ENCODE measurements at places on chromosomes 4 and X.

DNA sequence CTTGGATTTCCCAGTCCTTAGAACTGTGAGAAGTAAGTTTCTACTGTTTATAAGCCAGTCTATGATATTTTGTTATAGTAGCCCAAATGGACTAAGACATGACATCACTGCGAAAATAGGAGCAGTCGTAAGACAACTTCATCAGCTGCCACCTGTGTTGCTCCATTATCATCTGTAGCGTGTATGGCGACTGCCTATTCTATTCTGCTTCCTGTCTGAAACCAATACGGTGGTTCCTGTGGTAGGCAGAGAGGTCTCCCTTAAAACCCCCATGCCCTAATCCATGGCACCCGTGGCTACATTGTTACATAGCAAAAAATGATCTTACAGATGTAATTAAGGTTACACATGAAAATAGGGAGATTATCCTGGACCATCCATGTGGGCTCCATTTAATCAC, 105.4 kb upstream of the FAT1 start:
- DNase-seq, result peak; percentile 31

- DNase-seq, result no peak
These were observed 701.2 kb upstream of the LCORL start for GRCh38 chr4:18722748-18723191.

DNA sequence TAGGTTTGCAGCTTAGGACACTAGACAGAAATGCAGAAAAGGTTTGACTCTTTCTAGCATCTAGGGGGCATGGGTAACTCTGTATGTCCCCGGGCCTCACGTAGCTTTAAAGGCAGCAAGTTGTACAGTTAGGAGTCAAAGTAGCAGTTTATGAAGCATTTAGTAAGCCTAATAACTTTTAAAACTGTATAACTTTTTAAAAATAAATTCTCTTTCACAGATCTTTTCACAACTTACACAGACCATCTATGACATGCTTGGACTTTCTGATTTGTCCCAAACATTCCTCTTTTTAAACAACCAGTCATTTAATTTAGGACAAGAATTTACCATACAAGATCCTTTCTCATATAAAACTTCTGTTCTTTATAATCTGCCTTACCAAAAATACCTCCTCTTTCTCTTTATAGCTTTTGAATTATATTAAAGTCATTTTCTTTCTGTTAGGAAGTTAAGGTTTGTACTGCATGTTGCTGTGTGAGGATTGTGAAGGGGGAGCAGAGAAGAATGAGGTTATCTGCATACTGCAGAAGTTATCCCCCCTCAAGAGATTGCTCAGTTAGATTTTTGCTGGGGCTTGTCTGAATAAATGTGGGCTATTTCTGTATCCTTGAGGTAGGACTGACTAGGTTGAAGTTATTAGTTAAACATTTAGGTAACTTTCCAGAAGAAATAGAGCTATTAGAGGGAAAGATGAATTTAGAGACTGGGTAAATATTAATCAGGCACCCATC, 94.3 kb downstream of the CPE start:
- no peak for DNase-seq

GRCh38 chrX:413322-414201, 26.9 kb upstream of the PPP2R3B start:
- no peak for DNase-seq

DNA sequence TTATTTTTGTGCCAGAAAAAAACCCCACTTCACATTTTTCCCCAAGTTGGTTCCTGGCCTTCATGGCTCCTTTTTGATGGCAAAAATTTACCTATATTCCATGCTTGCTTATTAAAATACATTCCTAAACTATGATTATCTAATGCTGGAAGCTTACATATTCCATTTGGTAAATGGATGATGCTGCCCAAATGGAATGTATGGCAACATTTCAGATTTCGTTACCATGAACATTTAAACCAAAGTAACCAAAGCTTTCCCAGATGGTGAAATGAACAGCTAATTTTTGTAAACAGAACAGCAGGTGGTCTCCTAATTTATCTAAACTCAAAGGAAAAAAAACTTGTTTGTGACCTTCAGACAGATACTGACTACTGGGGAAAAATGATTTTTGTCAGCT, 110.8 kb upstream of the TEX13A start:
- DNase-seq, result no peak

DNA sequence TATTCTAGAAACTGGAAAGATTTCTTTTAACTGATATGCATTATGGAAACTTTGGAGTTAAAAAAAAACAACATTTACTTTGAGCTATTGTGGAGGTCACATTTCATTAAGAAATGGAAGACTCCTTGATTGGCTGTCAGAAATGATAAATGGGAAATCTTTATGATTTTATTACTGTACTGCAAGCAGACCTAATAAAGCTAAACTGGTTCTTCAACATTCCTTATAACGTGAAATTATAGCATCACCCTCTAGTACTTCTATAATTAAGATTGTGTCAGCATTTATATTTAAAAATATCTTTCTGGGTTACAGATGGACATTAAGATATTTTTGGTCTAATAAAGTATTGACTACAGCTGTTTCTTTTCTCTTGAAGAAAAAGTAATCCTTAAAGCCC, 213.8 kb upstream of the PACRGL start:
- no peak for DNase-seq
